ENCODE measurements at places on chromosomes 1 and 21.

DNA sequence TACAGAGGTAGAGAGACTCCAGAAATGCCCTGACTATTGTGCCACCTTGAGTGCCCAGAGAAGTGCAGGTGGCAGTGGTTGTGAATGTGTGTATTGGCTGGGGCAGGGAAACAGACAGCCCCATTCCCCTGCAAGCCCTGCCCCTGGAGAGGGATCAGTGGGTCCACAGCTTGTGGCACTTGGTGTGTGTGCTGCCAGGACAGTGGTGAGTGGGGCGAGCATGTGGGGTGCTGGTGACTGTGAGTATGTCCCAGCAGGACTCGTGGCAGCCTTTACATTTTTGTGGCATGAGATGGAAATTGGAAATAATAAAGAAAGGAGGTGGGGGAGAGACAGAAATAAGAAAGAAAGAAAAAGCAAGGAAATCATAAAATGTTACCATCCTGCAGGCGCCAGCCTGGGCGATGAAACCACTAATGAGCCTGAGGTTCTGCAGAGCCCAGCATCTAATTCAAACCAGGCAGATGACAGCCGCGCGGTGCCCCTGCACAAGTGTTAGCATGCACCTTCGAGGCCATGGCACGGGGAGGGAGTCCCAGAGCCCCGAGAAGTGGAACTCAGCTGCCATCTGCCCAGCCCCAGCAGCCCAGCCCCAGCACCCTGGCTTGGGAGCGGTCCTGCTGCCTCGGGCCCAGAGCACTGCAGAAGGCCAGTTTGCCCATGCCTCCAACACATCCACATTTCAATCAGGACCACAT, 49.1 kb upstream of the ZBTB40 start:
- no peak for DNase-seq

DNA sequence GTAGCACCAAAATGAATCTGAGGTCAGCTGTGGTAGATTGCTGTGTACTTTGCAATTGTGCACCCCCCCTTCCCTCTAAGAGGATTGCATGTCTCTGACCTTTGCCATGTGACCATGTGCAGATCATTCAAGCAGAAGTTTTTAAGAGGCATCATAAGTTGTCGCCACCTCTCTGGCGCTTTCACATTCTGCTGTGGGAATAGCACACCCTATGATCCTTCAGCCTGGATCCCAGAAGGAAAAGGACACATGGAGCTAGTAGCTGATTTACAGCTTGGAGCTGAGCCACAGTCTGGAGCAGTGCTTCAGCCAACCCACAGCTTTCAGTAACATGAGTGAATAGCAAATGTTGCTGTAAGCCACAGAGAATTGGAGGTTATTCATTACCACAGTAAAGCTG, 158.5 kb downstream of the TSEN15 start:
- DNase-seq: no peak

- DNase-seq: no peak
Observed at GRCh38 chr1:43554444-43554992, 23.8 kb downstream of the PTPRF start.

- DNase-seq: no peak
Observed at GRCh38 chr1:26861286-26861701, 1.7 kb upstream of the SFN start.

GRCh38 chr1:224528900-224529299, 87.2 kb upstream of the CNIH3 start:
- no peak for DNase-seq
